ENCODE measurements at places on chromosomes 1 and 21.

DNA sequence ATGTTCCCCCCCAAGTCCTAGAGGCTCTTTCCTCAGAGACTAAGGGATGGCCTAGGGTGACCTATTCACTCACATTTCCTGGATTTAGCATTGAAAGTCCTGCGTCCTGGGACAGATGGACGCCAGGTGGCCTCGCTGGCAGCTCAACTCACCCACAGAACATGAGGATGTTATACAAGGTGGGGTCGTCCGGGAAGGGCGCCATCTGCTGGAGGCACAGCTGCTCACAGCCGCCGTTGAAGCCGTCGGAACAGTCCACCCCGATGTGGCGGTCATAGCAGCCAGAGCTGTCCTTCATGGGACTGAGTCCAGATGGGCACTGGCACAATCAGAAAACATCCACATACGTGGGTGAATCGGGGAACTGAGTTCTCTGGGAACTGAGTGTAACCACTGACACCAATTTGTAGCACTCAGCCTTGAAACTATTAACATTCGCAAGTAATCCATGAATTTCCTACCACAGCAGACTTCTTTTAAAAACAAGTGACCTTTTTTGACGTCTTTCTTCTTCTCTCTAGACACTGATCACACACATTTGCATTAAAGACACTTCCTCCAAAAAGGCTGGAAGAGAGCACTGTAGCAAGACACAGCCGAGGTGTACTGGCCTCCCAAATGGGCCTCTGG, 215.4 kb downstream of the ASTN1 start:
- peak; percentile 2 for DNase-seq

- no peak for DNase-seq
Measured at GRCh38 chr1:118985640-118986554, 2.2 kb downstream of the TBX15 start.

- DNase-seq: no peak
Measured at GRCh38 chr21:36553406-36553805, 73.5 kb upstream of the CLDN14 start.

GRCh38 chr1:33099290-33100118, 18.6 kb downstream of the AZIN2 start:
- DNase-seq: peak; percentile 100

DNA sequence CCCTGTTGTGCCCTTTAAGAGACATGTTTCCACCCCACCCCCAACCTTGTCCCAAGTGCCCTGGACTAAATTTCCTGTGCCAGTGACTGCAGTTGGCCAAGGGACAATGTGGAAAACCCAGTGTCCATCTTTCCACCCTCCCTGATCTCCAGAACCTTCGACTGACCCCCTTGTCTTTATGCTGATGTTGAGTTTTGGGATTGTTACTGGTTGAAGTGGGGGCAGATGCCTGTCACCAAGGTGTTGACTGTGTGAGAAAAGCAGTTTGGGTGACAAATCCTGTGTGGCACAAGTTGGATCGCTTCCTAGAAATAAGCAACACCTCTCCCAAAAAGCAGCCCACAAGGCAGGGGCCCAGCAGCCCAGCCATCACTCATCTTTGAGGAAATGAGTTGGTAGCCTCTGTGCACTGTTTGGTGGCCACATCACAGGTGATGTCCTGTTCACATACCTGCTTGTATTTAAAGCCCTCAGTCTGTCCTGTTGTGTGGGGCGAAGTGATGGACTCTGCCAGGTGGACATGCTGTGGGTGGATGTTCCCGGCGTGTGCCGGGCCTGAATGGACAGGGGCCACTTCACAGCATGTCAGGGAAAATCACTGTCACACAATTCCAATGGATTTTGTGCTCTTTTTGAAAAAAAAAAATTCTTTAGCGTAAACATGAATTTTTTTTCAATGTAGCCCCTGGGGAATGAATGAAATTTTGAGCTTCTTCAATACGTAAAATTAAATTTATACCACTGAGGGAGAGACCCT, 6.6 kb upstream of the MIIP start:
- DNase-seq: no peak

- no peak for DNase-seq
Measured at GRCh38 chr1:93972341-93972740, 63.1 kb upstream of the GCLM start.

GRCh38 chr1:103387898-103388297, 137.6 kb upstream of the RNPC3 start:
- no peak for DNase-seq

DNA sequence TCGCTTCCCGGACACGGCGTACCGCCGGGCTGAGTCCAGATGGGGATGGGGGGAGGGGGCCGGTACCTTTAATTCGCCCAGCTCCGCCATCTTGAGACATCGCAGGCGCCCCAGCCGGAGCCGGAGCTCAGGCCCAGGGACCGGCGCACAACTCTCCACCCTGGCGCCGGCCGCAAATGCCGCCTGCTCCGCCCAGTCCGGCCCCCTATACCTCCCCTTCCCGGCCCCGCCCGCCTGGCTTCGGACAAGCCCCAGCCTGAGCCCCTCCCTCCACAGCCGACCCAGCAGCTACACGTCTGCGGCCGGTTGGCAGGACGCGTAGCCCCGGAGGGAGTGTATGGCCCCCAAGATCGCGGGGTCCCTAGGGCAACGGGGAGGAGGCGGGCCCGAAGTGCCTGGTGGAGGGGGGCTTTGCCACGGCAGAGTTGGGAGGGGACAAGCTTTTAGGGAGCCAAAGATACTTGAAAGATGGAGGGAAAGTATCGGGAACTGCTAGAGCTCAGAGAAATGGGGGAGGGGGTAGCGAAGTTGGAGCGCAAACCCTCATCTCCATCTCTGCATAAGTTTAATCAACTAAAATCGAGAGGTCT, at the start of gene PIAS3:
PIAS3 (minus strand) TSS at position 181 of the 590 bp plus-strand sequence; CDS start at position 90, 91 bp downstream.
- DNase-seq: peak; percentile 87

GRCh38 chr21:36199021-36199420, 42.4 kb downstream of the DOP1B start:
- DNase-seq: no peak

- no peak for DNase-seq
Measured at GRCh38 chr1:9629445-9630201, 21.9 kb upstream of the PIK3CD start.

- no peak for DNase-seq
Measured at GRCh38 chr1:58231204-58231603, 315.3 kb downstream of the OMA1 start.

DNA sequence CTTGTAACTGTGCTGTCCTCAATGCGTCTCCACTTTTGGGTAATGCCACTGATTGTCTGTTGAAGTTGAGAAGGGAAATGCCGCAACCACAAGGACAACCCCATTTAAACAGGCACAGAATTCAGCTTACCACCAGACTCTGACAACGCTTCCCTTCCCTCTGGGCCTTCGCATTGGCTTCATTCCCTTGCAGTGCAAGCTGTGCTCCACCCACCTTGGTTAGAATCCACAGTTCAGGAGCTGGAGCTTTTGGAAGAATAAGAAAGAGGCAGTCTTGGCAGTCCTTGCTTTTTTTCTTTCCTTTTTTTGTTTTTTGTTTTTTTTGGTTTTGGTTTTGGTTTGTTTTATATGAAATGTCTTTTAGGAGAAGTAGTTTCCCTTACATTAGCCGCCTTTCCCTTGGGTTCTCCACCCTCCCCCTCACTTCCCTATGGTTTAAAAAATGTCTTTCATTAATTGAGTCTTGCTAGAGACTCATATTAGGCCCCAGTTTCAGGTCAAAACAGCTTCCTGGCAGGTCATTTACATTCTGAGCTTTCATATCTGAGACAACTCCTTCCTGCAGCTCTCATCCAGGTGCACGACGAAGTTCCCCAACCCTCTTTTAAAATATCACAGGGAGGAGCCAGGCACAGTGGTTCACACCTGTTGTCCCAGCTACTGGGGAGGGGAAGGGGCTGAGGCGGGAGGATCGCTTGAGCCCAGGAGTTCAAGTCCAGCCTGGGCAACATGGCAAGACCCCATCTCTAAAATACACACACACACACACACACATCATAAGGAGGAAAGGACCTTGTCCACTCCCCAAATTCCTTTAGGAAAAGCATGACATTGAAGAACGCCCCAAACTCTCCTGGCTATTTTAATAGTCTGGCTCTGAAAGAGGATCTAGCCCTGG, 20.7 kb upstream of the LAX1 start:
- DNase-seq: peak; percentile 64

- DNase-seq: peak; percentile 61
Measured at GRCh38 chr1:32063261-32063681, 9.5 kb upstream of the TMEM39B start.
